ENCODE measurements at places on chromosomes 16 and 17.

DNA sequence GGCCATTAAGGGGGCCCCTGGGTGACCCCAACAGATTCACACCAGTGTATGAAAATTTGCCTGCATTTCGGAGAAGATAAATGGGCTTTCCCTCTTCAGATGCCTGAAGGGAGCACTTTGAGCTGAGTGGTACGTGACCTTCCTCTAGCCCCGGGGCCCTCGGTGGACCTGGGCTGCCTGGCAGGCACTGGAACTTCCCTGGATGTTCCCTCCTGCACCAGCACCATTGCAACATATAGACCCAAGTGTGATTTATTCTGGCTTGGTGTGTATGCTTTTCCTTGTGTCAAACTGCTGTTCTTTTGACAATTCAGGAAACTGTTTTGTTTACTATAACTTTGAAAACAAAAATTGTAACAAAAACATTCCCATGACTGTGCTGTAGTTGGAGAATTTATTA, 93.8 kb downstream of the TNFRSF13B start:
- no peak for DNase-seq

DNA sequence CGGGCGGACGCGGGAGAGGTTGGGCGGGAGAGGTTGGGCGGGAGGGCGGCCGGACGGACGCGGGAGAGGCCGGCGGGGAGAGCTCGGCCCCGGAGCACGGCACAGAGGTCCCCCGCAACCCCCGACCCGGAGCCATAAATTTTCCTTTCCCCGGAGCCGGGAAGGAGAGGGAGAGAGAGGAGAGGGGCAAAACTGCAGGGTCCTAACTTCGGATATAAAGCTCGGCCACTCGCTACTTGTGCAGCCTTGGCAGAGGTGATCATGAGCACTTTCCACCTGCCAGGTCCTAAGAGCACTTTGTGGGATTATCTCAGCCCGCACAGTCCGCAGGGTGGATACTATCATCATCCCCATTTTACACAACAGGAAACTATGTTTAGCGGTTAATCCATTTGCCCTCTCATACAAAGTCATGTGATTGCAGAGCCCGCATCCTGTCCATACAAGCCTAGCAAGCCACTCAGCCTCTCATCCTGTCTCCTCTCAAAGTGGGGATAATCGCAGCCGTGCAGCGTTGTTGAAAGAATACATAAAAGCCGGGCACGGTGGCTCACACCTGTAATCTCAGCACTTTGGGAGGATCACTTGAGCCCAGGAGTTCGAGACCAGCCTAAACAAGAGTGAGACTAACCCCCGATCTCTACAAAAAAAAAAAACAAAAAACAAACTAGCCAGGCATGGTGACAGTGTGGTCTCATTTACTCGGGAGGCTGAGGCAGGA, 780 bp upstream of the DCAKD start:
- DNase-seq, result no peak

- DNase-seq, result no peak
These were observed 34.7 kb downstream of the VAT1L start for GRCh38 chr16:77823067-77823466.

DNA sequence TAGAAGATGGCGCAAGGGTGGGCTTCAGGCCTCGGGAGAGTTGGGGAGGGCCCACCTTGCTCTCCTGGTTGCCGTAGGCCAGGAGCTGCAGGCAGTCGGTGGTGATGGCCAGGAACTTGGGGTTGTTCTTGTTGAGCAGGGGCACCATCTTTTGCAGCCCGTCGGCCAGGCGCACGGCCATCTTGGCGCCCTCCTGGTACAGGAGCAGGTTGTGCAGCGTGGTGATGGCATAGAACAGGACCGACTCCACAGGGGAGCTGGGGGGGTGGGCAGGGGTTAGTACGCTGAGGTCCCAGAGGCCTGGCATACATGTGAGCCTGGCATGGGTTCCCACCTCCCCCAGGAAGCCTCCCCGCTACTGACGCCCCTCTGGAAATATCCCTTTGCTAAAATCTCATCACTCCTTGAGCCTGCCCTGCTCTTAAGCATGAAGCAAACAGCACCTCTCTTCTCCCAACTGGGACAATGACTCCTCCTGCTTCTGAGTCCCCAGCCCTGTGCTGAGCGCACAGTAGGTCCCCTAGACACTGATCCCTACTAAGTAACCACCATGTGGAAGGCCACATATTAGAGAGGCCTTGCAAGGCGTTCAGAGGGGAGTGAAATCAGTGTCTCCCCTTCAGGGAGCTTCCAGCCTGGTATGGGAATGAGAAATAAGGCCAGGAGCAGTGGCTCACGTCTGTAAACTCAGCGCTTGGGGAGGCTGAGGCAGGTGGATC, 19.0 kb downstream of the JUP start:
- no peak for DNase-seq

Data from left renal cortex interstitium (tissue), 4 donors.